Right cardiac atrium (tissue), 5 donors: ENCODE measurements at places on chromosomes 1 and 21. TPM values are rescaled to one million over a fixed set of nuclear protein-coding genes. Genes with fewer than 3 reads are reported as not detected.

DNA sequence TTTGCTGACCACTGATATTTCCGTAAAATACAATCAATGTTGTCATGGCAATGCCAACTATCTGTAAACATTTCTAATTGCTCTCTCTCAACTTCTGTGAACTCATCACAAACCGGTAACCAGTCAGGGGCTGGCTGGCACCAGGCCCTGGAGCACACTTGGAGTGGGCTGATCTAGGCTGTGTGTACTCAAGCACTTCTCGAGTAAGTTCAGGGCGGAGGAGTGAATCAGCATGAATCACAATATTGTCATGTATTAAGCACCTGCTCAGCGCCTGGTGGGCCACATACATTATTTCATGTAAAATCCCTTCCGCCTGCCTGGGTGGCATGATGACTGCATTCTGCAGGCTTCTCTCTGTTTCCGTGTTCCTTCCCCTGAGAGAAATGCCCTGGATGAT is 212.4 kb downstream of the FOXD2 start:
- no peak for DNase-seq

DMBX1 gene
- total RNA-seq: not detected

GRCh38 chr1:113813218-113813617 is 942 bp upstream of the RSBN1 start:
- peak; percentile 49 for DNase-seq

GRCh38 chr1:225953315-225953714 is 12.3 kb upstream of the LEFTY2 start:
- DNase-seq: no peak

- peak; percentile 40 for DNase-seq
Measured at GRCh38 chr1:209884665-209885117, 53.3 kb upstream of the SYT14 start.

DNA sequence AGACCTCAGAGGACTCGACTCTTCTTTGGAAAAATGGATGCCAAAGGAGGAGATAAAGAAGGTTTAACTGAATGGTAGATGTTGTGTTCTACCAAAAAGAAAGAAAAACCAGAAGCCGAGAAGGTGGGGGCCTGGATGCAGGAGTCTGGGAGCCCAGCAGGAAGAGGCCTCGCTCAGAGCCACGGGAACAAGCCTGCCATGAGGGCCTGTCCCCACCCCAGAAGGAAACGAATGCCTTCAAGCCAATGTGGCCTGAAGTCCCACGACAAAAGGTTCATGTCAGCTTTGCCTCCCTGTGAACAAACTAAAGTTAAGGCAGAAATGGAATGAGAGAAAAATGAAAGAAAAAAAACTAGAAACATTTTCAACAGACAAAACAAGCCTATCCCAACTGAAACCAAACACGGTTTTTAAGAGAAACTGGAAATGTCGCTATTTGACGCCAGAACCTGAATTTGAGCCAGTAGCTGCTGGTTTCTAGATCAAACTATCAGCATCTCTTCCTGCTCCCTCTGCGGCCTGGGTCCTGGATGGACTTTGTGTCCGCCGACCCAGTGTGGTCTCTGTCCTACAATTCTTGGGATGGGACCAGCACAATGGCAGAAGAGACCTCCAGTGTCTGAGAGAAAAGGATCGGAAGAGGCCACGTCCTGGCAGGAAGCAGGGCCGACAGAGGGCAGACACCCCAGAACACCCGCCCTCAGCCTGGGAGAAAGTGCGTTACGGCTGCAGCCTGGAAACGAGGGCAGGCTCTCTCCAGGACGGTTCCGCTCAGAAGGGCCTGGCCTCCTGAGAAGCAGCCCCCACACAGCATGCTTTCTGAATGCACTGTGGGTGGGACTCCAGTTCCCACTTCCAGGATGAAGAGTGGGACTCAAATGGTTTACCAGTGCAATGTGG is 35.2 kb downstream of the SLC45A1 start:
- DNase-seq: peak; percentile 79

- no peak for DNase-seq
Measured at GRCh38 chr1:99565606-99566289, 80.2 kb upstream of the PALMD start.

DNA sequence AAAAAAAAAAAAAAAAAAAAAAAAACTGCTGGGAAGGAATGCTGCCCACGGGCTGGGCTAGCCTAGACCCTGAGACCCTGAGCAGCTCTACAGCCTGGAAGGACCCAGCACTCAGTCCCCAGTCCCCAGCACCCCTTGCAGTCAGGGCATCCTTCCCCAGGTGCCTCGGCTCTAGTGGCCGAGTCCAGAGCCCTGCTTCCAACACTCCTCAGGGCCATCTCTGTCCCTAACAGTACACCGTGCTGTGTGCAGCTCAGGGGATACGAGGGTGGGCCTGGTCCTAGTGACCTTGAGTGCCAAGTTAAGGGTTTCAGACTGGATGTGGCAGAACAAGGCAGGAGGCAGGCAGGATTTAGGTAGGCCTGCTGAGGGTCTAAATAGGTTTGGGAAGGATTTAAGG is 50.2 kb upstream of the LRP8 start:
- no peak for DNase-seq

DNA sequence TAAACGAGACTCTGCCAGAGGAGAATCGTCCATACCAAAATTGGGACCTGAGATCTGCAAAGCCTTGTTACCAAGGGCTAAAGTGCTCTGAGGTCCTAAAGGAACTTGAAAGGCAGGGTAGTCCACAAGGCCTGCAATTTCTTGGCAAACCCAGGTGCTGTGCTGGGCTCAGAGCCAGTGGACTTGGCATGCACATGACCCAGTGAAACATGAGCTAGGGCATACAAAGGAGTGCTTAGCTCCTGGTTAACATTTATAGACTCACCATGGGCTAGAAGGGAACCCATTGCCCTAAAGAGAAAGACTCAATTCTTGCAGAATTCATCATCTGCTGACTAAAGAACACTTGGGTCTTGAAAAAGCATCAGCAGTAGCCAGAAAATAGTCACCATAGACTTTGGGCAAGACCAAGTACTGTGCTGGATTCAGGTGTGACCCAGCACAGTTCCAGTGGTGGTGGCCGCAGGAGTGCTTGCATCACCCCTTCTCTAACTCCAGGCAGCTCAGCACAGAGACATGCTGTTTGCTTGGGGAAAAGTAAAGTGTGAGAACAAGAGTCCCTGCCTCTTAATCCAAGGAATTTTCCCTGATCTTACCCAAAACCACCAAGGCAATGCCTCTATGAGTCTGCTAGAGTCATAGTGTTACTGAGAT is 1069.4 kb upstream of the ADGRL2 start:
- DNase-seq: peak; percentile 49

- no peak for DNase-seq
Measured at GRCh38 chr21:41432562-41433460, 6.8 kb downstream of the MX1 start.

DNA sequence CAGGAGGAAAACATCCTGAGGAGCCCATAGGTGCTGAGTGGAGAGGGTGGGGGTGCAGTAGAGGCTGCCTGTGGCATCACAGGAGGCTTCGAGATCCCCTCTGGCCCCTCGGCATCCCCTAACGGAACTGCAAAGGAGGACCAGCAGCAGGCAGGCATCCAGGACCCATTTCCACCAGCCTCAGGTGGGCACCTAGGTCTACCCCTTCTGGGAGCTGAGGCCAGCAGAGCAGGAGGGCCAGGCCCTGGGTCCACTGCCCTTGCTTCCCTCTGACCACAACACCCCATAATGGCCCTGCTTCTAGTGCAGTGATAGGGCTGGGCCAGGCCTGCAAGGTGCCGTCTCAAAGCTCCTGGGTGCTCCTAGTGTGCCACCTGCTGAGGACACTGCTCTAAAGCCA is 723.0 kb downstream of the PTPRU start:
- DNase-seq: no peak

PRSS38 gene
- not detected for total RNA-seq

- DNase-seq: peak; percentile 73
Measured at GRCh38 chr1:155174324-155175280, 953 bp downstream of the TRIM46 start.

DNA sequence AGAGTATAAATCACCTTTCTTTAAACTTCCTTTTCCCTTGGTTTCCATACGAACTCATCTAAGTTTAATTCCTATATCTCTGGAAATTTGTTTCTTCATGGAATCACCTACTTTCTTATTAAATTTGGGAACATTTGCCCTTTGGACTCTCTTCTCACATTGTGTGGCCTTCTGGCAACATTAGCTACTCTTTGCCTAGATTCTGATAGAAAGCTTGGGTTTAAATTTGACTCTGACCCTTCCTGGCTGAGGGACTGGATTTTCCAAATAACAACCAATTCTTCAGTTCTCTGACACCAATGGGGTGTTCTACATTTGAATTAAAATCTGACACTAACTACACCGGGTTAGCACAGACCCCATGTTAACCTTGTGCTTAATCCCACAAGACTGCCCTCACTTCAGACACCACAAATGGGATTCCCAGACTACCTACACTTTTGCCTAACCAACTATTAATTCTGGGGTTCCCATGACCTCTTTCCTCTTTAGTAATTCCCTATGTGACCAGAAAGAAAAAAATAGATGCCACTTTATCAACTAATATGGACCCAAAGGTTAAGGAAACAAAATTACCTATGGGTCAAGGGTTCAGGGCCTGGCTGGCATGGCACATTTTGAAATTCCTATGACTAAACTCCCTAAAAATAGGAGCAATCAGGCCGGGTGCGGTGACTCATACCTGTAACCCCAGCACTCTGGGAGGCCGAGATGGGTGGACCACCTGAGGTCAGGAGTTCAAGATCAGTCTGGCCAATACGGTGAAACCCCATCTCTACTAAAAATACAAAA is 9.7 kb upstream of the THEM4 start:
- no peak for DNase-seq

TMEM269 gene
- 0.06 TPM for total RNA-seq

GRCh38 chr1:70667494-70668170 is 256.6 kb downstream of the CTH start:
- no peak for DNase-seq

- DNase-seq: no peak
Measured at GRCh38 chr1:211601982-211602670, 23.2 kb upstream of the SLC30A1 start.

- DNase-seq: no peak
Measured at GRCh38 chr1:237211540-237211939, 169.6 kb downstream of the RYR2 start.

- DNase-seq: no peak
Measured at GRCh38 chr1:110091381-110091780, 20.9 kb upstream of the UBL4B start.

EFNA3 gene
- 1.3 TPM for total RNA-seq

SH2D5 gene
- total RNA-seq: 0.18 TPM

DNA sequence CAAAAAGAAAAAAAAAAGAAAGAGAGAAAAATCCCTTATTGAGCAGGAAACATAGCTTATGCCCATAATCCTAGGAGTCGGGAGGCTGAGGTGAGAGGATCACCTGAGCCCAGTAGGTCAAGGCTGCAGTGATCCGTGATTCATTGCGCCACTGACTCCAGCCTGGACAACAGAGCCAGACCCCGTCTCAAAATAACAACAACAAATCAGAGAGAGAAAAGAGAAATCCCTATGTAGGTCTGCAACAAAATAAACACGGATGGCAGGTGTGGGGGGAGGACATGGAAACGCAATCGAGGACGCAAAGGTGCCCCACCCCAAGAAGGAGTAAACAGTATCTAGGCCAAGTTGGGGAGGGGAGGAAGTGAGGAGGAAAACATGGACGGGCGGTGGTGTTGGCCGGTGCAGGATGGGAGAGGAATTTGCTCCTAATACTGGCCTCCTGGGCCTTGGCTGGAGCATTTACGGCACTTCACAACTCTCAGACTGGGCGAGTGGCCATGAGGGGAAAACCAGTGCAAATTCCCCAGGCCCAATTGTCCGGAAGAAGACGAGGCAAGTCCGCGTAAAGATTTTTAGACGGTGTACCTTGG is 609 bp upstream of the CHTOP start:
- DNase-seq: no peak

DNA sequence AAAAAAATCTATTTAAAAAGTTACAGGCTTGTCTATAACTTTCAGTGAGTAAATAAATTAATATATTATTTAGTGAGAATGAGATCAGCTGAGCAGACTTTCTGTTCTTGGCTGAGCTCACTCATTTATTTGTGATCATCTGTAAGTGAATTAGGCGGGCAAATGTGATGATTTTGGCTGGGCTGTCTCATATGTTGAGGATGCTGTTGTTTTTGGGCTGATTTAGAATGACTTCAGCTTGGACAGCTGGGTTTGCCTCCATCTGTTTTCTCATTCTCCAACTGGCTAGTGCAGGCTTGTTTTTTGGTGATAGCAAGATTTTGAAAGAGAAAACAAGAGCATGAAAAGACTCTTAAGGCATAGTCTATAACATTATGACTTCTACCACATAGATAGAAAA is 475.8 kb upstream of the OLFM3 start:
- DNase-seq: no peak

GRCh38 chr1:224668984-224669383 is 52.9 kb downstream of the CNIH3 start:
- no peak for DNase-seq

- DNase-seq: no peak
Measured at GRCh38 chr1:82299656-82300055, 498.9 kb downstream of the ADGRL2 start.

DNA sequence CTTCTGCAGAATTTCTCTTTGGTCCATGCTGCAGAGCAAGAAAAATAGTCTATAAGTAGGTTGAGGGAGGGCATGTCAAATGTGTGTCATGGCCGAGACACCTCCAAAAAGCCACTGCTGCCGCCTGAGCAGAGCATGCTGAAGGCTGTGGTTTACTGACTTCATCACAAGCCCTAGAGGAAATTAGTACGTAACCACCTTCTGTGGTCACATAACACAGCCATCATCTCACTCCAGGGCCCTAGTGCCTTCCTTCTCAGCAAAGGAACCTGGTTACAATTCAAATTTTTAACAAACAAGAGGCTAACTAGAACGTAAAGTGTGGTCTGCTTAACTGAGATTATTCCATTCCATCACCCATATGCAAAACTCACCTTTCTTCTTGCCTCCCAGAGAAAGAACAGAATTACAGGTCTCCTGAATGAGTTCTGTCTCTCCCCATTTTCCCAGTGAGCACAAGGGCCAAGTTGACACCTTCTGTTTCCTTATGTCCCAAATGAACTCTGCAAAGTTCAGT is at the start of gene PTPN22:
Gene PTPN22, minus strand, starts transcription at position 116 of the 517 bp plus-strand sequence.
- DNase-seq: peak; percentile 53

DNA sequence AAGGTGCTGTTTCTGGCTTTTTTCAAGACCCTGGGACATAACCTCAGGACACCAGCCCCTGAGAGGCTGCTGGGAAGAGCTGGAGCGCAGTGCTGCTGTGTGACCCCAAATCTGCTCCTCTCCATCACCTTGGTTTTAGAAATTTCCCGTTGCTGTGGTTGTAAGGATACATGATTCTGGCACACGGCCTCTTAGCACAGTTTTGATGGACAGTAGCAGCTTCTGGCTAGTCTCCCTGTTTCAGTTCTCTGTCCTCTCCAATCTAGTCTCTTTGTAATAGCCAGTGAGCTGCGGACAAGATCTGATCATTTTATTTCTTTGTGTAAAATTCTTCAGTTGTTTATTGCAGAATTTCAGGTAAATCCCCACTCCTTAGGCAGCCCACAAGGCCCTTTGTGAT is 3.1 kb downstream of the CLIC6 start:
- DNase-seq: no peak

HSPG2 gene
- total RNA-seq: 459 TPM

GRCh38 chr21:41851090-41851790 is 27.9 kb downstream of the PRDM15 start:
- DNase-seq: peak; percentile 44

CHRNB2 gene
- total RNA-seq: not detected

IGSF3 gene
- 13.0 TPM for total RNA-seq

GRCh38 chr1:78211483-78212092 is 165.8 kb downstream of the GIPC2 start:
- DNase-seq: no peak

SLC5A9 gene
- 1.1 TPM for total RNA-seq

NBPF10 gene
- total RNA-seq: 0.99 TPM

- DNase-seq: no peak
Measured at GRCh38 chr21:37564924-37565529, 198.5 kb downstream of the DYRK1A start.
